Stimulated activated CD8-positive, alpha-beta memory T cell treated with anti-CD3 and anti-CD28 coated beads, Interleukin-7, amount 100 ng/mL, for 1 hour (primary cell): ENCODE measurements at places on chromosomes 7 and 10.

GRCh38 chr10:90621577-90621976, 236.3 kb downstream of the HTR7 start:
- DNase-seq, result no peak

GRCh38 chr10:33334153-33334804, at the start of gene NRP1:
TSS of gene NRP1 (minus strand) at chr10:33334667. CDS start at chr10:33334382, 285 bp downstream.
- DNase-seq, result no peak

- no peak for DNase-seq
These were observed 68.7 kb downstream of the TAX1BP1 start for GRCh38 chr7:27808626-27809025.

- no peak for DNase-seq
These were observed 21.0 kb downstream of the PWWP2B start for GRCh38 chr10:132417957-132418441.

GRCh38 chr7:45699015-45699309, 124.8 kb downstream of the ADCY1 start:
- DNase-seq, result no peak

DNA sequence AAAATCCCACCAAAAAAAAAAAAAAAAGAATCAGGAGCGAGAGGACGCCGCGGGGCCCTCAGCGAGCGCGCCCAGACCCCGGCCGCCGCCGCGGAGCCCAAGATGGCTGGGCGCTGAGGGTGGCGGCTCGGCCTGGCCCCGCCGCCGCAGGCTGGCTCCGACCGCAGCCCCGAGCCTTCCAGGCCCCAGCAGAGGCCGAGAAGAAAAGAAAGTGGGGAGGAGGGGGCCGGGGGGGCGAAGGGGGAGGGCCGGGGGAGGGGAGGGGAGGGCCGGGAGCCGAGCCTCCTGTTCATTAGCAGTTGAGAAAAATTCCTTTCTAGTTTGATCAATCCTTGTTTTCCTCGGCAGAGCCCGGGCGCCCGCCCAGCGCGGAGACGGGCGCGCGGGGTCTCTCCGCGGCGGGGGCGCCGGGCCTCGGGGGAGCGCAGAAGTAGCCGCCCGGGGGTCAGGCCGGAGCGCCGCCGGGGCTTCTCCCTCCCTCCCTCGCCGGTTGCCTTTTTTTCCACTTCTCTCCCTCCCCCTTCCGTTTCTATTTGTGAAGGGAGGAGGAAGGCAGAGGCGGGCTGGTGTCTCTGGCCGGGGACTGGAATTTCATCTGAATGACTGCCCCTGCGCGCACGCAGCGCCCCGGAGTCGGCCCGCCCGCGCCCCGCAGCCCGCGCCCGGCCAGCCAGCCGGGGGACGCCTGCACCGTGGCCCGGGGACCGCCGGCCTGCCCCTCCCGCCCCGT, 778 bp upstream of the TRIM8 start:
- no peak for DNase-seq

DNA sequence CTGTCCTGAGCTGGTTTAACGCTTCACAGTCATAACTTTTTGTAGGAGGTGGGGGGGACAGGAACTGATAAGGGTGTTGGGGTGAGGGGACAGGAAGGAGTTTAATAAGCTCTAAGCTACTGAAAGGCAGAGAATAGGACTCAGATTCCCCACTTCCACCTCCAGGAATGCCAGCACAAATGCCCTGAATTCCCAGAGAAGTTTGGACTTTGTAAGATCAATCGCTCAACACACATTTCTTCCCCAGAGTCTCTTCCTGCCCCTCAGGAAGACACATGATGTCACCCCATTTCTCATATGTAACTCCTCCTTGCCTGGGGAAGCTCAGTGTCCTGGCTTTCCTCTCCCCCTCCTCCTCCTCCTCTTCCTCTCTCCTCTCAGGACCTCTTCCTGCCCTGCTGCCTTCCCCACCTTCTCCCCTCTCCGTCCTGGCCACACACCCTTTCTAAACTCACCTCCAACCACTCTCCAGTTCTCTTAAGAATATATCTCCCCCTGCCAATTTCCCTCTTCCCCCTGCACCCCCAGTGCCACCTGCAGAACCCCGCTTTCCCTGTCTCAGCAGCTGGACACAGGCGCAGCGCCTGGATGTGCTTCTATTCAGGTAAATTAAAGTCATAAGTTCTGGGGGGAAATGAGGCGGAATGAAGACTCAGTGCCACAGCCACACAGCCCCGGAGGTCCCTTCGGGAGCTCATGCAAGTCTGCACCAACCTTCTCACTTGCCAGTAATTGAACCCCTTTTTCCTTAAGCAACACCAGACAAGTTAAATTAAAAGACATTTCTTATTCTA, 5.3 kb upstream of the LOXL4 start:
- no peak for DNase-seq

DNA sequence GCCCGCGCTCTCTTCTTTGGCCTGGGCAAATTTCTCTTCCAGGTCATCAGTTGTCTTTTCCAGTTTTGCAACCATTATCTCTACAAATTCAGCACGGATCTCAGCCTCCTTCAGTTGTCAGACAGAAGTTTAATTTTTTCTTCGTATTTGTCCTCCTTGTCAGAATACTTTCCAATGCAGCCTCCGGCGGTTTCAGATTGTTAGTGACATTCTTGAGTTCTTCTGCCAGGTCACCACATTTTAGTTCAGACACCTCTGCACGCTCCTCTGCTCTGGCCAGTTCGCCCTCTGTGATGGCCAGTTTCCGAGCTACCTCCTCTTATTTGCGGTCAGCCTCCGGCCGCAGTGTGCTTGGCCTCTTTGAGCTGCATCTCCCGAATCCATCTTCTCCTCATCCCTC, 32.8 kb upstream of the CPN1 start:
- no peak for DNase-seq

DNA sequence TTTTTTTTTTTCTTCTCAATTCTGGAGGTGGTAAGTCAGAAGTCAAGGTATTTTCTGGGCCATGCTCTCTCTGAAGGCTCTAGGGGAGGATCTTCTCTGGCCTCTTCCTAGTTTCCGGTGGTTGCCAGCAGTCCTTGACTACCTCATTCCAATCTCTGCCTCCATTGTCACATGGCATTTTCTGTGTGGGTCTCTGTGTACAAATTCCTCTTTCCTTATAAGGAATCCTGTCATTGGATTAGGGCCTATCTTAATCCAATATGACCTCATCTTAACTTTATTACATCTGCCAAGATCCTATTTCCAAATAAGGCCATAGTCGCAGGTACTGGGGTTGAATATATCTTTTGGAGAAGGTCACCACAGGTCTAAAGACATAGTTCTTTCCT, 129.3 kb upstream of the PRR15 start:
- DNase-seq, result no peak

GRCh38 chr7:15305002-15305600, 256.7 kb downstream of the AGMO start:
- DNase-seq, result no peak

DNA sequence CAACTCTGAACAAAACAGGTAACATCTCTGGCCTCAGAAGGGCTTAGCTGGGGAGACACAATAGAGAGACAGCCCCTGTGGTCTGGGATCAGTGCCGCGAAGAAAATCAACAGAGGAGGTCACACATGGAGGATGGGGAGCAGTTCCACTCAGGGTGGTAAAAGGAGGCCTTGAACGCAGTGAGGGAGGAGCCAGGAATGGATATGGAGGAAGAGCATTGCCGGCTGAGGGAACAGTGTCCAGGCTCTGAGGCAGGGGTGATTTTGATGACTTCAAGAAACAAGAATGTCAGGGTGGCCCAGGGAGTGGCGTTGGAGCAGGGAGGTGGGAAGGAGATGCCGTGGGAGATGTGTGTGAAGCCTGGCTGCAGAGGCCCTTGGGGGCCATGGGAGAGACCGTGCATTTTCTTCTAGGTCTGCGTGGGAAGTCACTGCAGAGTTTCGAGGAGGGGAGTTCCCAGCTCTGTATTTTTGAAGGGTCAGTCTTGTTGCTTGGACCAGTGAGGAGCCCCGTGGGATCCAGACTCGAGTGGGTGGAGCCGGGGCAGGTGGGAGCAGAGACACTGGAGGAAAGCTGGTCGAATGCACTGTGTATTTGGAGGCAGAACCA, 35.7 kb upstream of the SH2D4B start:
- DNase-seq, result no peak

DNA sequence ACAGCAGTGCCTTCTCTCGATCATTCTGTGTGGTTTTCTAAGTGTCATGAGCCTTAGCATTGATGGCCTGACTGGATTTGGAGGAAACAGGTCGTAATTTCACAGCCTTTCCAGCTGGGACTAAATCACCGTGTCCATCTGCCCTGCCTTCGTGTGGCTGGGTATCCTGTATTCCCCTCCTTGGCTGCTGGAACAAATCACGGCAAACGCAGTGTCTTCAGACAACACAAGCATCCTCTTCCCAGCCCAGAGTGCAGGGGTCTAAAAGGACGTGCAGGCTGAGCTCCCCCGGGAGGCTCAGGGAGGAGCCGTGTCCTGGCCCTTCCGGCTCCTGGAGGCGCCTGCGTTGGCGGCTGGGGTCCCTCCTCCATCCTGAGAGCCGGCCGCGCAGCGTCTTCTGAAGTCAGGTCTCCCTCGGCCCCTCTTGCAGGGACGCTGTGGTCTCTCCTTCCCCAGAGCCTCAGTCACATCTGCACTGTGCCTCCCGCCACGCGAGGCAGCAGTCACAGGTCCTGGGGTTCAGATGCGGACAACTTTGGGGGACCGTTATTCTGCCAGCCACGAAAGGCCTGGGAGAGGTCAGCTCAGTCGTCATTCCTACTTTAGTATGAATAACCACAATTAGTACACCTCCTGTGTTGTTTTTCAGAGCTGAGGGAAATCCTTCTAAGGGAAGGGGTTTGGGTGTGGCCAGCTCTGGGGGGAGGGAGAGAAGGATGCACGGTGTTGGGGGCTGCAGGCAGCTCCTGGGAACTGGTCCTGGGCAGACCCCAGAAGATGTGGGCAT, 41.1 kb downstream of the FAM20C start:
- no peak for DNase-seq

- no peak for DNase-seq
These were observed 109.3 kb downstream of the GRK5 start for GRCh38 chr10:119316729-119317097.

- DNase-seq, result no peak
These were observed 43.5 kb downstream of the IDE start for GRCh38 chr10:92530421-92530820.

DNA sequence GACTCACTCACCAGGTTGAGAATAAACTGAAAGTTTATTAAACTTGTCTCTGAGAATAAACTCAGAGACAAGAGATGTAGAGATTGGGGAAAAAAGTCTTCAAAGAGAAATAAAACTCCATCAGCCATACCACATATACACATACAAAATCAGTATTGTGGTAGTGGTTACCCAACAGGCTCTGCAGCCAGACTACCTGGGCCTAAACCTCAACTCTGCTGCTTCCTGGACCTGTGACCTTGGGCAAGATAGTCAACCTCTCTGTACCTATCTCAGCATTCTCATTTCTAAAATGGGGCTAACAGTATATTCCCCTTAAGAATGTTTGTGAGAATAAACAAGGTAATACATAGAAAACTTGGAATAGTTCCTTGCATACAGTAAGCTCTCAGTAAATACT, 15.3 kb downstream of the TPK1 start:
- no peak for DNase-seq

DNA sequence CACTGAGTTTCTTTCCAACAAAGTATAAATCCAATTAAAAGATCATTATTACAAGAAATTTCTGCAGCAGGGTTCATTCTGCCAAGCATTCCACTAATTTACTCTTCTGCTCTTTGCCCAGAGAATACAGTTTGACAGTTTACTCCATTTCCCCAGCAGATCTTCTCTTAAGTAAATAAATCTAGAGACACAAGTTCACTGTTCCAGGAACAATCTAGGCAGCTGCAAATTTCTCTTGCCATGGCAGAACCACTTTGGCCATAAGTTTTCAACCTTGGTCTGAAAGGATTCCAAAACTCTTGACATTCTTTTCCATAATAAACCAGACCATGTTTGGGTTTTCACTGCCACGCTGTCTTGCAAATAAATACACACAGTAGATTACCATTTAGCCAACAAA, 11.5 kb downstream of the RGS10 start:
- DNase-seq, result no peak

GRCh38 chr7:131202451-131202850, 125.2 kb upstream of the MKLN1 start:
- no peak for DNase-seq

- no peak for DNase-seq
These were observed 129.4 kb downstream of the AASS start for GRCh38 chr7:122014697-122015096.

DNA sequence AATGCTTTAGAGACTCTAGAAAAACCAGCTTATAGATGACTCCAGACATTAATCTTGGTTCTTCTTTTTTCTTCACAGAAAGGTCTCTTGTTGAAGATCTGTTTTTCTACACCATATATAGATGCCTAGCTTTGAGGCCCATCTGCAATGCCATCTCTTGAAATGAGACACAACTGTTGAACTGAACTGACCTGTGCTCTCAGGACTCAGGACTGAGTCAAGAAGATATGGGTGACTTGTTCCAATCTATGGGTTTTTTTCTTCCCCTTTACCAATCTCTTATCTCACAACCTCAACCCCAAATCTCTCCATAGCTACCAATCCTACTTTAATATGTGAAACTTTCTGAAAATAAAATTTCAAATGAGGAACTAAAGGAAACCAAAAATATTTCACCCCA, 194.7 kb downstream of the SNX13 start:
- no peak for DNase-seq

DNA sequence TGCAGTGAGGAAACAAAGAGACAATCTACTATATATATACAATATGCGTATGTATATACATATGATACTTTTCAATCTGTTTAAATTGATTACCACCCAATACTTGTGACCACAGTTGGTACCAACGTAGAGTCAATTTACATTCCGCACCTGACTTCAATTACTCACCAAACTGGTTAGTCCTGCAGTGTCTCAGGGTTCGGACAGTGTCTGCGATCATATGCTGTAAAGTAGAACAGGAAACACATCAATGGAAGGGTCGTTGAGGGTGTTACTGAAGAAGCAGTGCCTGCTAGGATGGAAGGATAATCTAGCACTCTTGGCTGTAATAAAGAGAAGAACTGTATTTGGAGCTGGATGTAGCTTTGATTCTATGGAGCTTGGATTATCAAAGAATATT, 179.7 kb upstream of the CDCA7L start:
- no peak for DNase-seq

DNA sequence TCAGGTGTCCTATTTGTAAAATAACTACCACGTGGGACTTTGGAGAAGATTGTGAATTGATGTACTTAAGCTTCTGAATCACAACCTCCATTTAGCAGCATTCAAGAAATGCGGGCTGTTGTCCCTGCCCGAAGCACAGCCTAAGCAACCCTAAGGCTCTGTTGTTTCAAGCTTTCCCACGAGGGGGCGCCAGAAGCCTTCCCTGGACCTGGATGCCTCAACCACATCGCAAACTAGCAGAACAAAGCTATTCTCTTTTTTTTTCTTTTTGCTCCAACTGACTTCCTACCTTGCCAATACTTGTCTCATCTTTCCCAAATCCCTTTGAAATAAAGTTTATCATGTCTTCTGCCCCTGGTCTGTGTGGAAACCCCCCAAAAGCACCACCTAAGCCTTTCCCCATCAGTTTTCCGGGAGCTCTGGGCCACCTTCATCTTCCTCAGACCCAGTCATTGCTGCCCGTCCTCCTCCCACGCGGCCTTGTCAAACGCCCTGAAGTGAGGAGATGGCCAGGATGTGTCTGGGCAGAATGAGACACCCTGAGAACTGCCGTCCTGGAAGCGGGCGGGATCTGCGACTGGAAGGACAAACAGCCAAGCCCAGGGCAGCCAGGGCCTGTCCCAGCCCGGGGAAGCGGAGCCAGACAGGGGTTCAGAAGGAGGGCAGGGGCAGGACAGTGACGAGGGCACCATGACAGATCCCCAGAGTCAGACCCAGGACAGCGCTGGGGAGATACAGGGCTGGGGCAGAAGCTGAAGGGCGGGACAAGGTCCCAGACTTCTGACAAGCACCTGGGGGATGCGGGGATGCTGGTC, 112.7 kb downstream of the SLIT1 start:
- peak; percentile 62 for DNase-seq
